Suppressor macrophage treated with lipopolysaccharide for 1 hour (primary cell): ENCODE measurements at places on chromosomes 7 and 10.

GRCh38 chr7:120303105-120303504 lies 30.1 kb downstream of the KCND2 start:
- DNase-seq, result no peak

GRCh38 chr10:55495555-55495954 lies 694.5 kb upstream of the PCDH15 start:
- no peak for DNase-seq

DNA sequence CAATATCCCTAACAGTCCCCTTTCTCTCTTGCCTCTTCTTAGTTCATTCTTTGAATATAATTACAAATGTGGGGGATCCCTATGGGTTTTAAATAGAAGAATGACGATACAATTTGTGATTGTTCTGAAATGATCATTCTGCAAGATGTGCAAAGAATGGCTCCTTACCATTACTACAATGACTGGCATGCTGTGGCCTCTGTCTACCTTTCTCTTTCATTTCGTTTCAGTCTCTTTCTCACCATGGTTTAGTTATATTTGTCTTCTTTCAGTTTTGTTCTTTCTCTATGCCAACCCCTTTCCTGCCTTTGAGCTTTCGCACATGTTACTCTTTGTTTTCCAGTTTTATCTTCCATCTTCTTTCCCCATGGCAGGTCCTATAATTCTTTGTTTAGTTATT lies 176.5 kb downstream of the SUGCT start:
- DNase-seq, result no peak

GRCh38 chr10:88687853-88688467 lies 18.1 kb upstream of the LIPK start:
- peak; percentile 58 for DNase-seq

- DNase-seq, result no peak
These were observed 131.4 kb upstream of the BTBD16 start for GRCh38 chr10:122139627-122140170.

GRCh38 chr10:60186315-60187071 lies 203.2 kb downstream of the ANK3 start:
- DNase-seq, result no peak

DNA sequence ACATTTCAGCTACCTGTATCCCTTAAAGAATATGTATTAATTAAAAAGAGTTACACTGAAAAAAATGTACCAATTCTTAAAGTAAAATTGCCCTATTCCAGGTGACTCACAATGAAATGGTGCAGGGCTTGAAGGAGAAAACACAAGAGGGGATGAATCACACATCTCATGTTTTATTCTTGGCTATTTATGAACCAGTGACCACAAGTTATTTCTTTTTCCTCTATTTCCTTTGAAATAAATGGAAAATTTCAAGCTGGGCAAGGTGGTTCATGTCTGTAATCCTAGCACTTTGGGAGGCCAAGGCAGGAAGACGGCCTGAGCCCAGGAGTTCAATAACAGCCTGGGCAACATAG lies 106.8 kb downstream of the UBE2H start:
- DNase-seq, result peak; percentile 70

DNA sequence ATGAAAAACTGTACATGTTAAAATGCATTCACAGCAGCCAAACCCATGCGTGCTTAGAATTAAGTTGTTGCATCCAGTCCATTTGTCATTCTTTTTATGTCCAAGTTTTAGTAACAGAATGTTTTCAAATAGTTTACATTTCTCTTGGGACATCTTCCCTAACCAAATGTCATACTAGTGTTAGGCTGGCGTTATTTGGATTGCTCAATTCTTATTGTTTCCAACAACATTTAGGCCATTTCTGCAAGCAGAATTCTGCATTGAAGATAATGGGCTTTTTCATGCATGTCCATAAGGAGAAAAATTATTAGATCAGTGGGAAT lies 203.0 kb downstream of the HIBADH start:
- no peak for DNase-seq
